ENCODE measurements at places on chromosomes 2 and 18.
A peak's percentile ranks its signal among the peaks of the same experiment; 100 is the strongest.

DNA sequence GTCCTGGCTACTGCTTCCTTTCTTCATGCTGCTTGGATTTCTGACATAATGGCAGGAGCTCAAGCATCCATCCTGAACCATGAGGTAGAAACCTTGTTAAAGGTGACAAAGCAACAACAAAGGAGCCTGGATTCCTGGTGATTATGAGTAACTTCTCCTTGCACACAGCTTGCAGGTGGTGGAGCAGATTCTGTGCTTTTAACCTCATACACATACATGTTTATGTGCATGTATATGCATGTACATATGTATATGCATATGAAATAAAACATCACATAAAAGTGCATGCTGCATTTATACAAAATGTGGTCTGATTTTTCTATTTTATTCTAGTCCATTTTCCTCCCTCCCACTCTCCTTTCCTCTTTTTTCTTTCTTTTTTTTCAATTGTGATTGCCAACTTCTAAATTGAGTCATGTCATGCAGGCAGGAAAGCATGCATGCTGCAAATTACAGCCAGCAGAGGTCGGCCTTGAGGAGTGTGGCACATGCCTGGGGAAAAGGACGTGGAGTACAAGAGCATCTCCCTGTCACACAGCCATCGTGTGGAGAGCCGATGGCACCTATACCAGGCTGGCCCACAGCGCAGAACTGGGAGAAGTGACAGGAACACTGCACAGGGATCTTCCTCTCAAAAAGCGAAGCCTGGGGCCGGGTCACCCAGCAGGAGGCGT, 17.9 kb downstream of the LCT start:
- DNase-seq = no peak

DNA sequence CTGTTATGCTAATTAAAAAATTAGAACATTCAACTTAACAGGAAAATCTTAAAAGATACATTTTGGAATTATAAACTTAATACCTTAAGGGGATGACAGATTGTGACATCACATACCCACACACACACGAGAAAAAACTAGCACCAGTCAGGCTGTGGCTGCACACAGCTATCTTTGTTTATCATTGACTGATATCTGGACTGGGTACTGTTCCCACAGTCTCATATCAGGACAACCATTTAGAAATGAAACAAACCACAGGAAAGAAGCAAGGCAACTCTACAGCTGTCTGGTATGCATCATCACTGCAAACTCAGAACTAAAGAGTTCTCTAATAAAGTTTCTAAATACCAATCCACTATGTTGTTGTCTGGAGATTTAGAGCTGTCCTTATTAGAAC, 210.9 kb upstream of the SMAD7 start:
- no peak for DNase-seq

GRCh38 chr2:12036640-12036983, 290.2 kb downstream of the LPIN1 start:
- peak; percentile 12 for DNase-seq

DNA sequence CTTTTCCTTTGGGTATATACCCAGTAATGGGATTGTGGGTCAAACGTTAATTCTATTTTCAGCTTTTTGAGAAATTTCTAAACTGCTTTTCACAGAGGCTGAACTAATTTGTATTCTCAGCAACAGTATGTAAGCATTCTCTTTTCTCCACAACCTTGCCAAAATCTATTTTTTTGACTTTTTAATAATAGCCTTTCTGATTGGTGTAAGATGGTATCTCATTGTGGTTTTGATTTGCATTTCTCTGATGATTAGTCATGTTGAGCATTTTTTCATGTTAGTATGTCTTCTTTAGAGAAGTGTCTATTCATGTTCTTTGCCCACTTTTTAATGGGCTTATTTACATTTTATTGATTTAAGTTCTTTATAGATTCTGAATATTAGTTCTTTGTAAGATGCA, 145.5 kb downstream of the TRABD2A start:
- DNase-seq = peak; percentile 3

DNA sequence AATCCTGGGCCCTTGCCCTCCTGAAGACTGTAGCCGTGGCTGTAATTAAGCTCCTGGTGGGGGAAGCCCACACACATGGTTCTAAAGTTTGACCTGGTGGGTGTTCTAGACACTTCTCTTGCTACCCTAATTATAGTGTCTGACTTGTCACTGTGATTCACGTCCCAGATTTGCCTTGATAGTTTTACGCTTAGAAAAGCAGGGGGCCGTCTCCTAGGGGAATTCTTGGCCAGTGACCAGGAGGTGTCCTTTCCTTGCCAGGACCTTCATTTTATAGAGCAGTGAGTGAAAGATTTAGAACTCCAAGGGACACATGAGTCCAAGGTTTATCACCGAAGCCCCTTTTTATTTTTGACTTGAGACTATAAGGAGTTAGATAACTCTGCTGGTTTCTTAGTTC, 9.0 kb downstream of the TMEM214 start:
- DNase-seq = no peak

DNA sequence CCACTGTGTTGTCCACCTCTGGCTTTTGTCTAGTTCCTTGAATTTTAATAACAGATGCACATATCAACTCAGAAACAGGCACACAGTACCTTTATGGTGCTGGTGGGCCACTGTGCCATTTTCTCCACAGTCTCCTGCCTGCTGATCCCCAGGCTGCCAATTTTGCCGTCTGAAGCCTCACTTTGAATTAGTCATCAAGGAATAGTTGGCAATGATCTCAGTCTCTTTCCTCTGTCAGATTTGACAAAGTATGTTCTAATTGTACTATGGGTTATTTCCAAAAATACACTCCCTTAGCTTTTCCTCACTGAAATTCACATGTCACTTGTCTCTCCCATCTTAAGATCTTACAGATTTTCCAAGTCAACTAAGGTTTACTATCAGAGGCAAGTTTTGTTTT, 140.7 kb downstream of the ZNF516 start:
- DNase-seq = no peak

DNA sequence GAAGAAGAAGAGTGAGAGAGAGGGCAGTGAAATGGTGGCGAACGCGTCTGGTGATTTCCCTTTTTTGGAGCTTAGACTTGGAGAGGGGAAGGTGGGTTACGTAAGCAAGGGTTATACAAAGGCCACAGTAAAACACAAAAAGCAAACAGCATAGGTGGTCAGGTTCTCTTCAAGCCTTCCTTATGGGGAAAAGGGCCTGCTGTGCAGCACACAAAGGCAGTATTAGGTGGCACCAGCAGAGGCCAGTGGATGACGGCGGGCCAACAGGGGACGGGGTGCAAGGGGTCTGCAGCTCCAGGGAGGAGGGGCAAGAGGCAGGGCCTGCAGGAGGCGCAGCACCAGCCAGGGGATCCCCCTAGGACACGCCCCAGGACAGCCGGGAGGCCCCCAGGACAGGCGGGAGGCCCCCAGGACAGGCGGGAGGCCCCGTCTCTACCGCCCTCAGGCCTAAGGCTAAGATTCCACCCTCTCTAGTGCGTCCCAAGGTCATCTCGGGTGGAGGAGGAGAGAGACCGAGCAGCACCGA, 32.6 kb upstream of the NPC1 start:
- no peak for DNase-seq

DNA sequence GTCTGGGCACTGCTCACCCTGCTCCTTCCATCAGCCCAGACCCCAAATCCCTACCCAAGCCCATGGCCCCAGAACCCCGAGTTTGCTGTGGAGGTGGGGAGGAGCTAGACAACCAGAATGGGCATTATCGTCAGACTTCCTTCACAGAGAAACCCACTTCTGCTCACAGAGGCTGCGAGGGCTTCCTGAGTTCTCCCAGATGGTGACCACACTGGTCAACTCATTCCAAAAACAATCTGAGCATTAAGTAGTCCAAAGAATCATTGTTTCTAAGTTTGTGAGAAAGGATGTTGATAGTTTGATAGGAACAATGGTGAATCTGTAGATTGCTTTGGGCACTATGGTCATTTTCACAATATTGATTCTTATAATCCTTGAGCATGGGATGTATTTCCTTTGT, 60.2 kb downstream of the LRRC30 start:
- DNase-seq = no peak

GRCh38 chr18:69469444-69469919, 68.8 kb downstream of the DOK6 start:
- DNase-seq = peak; percentile 24

GRCh38 chr2:235594041-235594440, 100.2 kb downstream of the AGAP1 start:
- DNase-seq = peak; percentile 40

DNA sequence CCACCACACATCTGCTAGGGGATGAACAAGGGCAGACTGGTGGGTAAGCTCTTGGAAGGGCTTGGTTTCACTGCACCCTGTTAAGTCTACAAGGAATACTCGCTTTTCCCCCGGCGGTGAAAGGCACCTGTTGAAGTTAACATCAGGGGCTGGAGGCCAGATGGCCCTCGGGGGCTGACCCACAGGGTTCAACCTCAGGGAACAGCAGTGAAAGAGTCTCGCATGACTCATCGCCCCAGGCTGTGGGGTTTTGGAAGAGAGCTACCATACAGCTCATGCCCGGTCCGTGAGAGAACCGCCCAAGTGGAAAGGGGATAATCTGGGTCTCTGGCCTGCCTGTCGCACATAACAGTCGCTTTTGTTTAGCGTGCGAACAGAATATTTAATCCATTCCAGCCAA, 748.0 kb downstream of the DPP10 start:
- no peak for DNase-seq

- DNase-seq = no peak
Measured at GRCh38 chr2:158484892-158485556, 28.3 kb downstream of the PKP4 start.

DNA sequence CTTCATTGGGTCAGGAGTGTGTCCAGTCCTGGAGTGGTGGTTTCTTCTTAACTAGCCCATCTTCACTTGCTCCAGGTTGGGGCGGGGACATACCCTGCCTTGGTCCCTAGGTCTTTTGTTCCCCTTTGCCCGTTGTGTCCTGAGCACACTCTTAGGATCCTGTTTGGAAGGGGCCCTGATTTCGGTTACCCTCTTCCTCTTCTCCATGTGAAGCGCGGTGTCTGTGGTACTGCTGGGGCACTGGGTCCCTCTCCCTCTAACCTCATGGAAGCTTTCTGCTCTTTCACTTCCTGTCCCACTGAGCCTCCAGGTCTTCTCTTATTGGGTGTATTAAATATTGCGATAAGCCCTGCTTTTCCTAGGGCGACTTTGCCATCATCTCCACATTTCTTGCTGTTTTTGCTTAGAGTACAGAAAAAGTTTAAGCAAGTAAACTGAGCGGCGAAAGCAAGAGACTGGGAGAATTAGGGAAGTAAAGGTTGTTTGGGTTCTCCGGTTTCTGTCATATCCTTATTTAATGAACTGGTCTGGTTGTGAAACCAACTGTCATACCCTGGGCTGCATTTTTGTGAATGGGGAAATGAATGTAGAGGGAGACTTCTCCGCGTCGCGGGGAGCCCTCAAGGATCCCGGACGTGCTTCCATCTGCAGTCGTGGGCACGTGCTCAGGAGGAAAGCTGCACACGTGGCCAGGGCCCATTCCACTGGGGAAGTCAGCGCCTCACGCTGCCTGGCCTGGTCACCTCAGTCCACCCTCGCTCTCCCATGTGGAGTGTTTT, 73.8 kb upstream of the B3GNT7 start:
- DNase-seq = peak; percentile 10

DNA sequence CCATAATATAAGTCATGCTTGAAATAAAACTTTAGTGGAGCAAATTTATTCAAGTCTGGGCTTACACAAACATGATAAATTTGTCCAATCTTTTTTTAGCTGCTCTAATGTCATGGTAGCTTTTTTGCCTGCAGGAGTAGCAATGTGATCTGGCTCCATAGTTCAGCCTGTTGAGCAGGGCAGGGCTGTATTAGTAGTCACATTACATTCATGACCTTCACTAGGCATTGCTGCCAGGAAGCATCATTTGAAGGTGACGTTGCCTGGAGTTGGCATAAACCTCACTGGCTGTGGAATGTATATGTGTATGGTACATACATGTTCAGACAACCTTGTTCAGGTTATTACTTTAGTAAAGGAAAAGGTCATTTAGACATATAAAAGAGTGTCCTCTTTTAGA, 76.6 kb downstream of the CCDC85A start:
- no peak for DNase-seq

- no peak for DNase-seq
Measured at GRCh38 chr2:19238440-19239060, 119.9 kb downstream of the OSR1 start.

- peak; percentile 57 for DNase-seq
Measured at GRCh38 chr2:25309402-25309801, 32.3 kb downstream of the DNMT3A start.

GRCh38 chr2:75480971-75481836, 79.5 kb downstream of the EVA1A start:
- no peak for DNase-seq

GRCh38 chr2:23449831-23450331, 64.9 kb downstream of the KLHL29 start:
- no peak for DNase-seq

DNA sequence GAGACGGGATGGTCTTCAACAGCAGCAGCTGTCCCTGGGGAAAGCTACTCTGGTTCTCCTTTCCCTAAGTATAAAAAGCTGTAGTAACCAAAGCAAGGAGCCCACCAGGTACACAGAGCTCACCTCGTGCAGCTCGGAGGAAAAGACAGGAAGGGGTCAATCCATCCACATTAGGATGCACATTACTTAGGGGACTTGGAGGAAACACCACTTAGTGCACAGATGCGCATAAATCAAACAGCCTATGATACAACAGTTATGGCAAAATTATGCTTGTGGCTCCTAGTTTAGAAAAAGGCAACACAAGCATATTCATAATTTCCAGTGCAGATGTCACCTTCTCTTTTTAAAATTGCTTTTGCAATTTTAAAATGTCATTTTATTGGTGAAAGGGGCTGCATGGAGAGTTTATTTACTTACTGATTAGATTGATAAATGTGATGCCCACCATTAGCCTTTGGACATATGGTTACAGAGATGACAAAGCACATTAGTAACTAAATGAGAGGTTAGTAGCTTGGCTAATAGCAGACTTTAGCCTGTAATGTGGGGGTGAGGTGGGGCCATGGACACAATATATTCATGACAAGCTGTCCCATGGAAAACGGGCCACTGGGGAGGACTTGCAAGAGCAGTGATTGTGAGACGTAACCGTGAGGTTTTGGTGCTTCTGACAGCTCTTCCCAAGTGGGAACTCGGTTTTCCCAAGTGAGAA, 199.8 kb downstream of the MYT1L start:
- no peak for DNase-seq

DNA sequence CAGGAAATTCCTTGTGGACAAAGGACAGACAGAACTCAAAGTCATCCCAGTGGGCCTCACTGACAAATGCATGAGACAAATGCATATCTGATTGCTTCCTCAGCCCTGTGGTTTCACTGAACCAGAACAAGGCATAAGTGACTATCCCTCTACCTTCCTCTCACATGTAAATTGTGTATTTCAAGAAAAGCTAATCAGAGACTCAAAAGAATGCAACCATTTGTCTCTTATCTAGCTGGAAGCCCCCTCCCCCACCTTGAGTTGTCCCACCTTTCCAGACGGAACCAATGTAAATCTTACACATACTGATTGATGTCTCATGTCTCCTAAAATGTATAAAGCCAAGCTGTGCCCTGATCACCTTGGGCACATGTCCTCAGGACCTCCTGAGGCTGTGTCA, 102.0 kb upstream of the TMEM200C start:
- no peak for DNase-seq

DNA sequence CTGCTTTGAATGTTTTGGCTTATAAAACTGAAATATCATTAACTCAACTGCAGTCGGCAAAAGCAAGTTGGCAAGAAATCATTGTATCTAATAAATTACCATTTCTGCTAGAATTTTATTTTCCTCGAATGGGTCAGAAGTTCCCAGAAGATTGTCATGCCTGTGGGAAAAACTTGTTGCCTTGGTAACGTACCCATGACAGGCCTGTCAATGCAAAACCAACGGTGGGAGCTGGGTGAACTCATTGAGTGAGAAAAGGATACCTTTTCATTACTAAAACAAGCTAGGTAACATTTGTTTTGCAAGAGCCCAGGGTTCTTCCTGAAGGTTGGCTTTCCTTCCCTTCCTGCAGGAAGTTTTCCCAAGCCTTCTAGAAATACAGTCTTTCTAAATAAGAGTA, 9.5 kb downstream of the PLB1 start:
- DNase-seq = no peak
